ENCODE measurements at places on chromosomes 3 and 15.

GRCh38 chr3:133467780-133468179 is 67.9 kb downstream of the BFSP2 start:
- no peak for DNase-seq

GRCh38 chr3:53038679-53039375 is 7.0 kb downstream of the SFMBT1 start:
- no peak for DNase-seq

DNA sequence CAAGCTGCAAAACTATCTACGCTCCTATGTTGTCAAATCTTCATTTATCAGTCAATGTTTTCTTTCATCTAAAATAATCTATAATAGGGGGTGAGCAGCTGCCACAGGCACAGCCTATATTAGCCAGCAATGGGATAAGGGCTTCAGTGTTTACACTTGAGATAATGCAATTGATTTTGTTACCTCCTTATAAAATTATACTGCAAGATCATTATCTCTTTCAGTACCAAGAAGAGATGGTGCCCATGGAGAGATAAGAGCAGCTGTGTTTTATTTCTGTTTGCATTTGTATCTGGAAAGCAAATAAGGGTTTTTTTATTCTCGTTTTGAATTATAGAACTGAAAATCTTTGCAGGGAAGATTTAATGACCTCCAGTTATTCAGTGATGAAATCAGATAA is 68.9 kb downstream of the PLD1 start:
- DNase-seq: no peak

DNA sequence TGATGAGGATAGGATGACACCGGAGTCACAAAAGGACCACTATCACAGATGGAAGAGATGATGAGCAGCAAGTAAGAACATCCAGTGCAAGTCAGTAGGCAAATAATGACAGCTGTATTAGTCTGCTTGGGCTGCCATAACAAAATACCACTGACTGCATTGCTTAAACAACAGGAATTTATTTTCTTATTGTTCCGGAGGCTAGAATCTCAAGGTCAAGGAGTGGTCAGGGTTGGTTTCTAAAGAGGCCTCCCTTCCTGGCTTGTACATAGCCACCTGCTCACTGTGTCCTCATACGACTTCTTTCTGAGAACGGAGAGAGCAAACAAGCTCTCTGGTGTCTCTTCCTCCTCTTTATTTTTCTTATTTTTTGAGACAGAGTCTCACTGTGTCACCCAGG is 380.7 kb downstream of the PLOD2 start:
- no peak for DNase-seq

DNA sequence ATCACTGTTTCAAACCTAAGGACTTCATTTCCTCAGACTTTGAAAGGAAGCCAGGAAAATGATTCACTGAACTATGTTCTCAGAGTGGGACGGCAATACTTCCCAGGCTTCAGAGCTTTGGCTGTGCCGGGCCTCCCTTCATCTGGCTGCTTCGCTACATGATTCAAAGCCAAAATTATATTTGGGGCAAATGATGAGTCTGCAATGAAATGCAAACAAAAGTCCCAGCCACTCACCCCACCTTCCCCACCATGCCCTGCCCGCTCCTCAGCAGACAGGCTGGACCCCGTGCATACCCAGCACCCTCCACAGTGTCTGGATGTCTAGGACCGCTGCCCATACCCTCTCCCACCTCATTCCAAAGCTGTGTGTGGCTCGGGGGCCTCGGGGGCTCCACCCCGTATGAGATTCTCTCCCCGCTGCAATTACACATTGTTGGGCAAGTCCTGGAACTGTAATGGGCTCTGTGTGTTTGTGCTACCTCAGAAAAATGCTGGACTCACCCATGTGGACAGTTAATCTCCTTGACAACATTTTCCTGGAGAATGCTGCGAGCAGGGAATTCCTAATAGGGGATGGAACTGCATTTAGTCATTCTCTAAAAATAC is 32.2 kb downstream of the ATP10A start:
- no peak for DNase-seq

- no peak for DNase-seq
Measured at GRCh38 chr3:98702166-98702565, 61.0 kb upstream of the ST3GAL6 start.

DNA sequence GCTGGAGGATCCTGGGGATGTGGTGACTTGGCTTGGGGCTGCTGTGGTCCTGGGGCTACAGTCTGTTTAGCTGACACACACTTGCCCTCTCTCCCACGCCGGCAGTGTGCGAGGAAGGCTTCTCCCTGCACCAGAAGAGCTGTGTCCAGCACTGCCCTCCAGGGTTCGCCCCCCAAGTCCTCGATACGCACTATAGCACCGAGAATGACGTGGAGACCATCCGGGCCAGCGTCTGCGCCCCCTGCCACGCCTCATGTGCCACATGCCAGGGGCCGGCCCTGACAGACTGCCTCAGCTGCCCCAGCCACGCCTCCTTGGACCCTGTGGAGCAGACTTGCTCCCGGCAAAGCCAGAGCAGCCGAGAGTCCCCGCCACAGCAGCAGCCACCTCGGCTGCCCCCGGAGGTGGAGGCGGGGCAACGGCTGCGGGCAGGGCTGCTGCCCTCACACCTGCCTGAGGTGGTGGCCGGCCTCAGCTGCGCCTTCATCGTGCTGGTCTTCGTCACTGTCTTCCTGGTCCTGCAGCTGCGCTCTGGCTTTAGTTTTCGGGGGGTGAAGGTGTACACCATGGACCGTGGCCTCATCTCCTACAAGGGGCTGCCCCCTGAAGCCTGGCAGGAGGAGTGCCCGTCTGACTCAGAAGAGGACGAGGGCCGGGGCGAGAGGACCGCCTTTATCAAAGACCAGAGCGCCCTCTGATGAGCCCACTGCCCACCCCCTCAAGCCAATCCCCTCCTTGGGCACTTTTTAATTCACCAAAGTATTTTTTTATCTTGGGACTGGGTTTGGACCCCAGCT is 2.9 kb upstream of the FES start:
- no peak for DNase-seq

- DNase-seq: no peak
Measured at GRCh38 chr15:39301589-39301999, 279.3 kb upstream of the THBS1 start.

DNA sequence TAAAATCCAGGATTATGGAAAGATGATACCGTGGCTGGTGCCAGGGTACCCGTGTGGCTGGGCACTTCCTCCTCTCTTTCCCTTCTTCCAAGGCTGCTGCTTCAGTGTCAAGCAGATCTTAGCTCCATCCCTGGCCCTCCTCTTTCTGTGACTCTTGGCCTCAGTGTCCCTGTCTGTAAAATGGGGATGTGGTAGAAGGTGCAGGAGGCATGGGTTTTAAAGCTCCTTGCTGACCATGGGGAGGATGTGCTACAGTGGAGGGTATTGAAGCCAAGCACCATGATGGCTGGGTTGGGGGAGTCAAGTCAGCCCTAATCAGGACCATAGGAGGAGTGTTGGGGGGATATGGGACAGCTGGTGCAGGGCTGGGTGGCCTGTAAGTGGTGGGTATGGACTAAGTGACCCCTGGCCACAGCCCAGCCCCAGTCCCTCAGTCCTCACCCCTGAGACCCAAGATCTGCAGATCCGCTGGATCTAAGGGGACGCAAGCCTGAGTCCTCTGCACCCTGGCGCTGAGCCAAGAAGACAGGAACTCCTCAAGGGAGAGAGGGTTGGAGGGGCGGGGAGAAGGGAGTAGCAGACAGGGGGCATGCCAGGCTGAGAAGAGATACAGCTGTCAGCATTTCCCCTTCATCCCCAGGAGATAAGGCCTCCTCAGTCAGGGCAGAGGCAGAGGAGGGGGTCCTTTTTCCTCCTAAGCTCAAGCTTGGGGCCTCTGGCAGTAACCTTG is 12.0 kb downstream of the PTH1R start:
- DNase-seq: no peak

Data from SW480 (cell line).